ENCODE measurements at places on chromosomes 2 and 18. TPM values are rescaled to one million over a fixed set of nuclear protein-coding genes. Genes with fewer than 3 reads are reported as not detected.

Gene CFC1
- polyA plus RNA-seq = 0.18 TPM

DNA sequence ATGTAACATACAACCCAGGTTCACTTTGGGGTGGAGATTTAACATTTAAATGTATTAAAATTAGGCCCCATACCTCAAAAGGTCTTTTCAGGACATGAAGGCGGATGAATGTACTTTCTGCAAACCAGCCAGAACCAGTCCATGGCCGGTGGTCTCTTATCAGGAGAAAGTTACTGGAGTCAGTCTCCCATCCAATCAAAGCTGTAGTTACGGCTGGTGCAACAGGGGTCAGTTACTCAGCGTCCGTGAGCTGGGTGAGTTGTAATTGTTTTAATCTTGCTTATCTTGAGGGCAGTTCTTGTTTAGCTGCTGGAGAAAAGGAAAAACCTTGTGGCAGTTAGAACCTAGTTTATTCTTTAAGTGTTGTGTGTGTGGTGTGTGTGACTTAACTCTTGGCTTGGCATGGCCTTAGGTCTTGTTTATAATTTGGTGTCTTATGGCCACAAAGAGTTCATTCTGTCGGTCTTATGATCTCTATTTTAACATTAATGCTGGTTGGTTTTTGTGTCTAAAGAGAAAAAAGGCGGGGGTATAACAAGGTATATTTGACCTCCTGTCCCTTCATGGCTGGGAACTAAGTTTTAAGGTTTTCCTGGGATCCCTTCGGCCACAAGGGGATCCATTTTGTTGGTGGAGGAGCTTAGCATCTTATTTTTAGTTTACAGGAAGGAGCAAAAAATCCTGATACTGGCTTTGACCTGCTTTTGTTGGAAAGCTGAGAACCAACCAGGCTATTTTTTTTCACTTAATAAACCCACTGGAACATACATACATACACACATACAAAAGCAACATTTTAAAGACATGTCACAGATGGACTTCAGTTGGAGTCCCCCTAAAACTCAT lies 143.5 kb upstream of the NCK2 start:
- DNase-seq = no peak

GRCh38 chr2:187976259-187976985 lies 315.3 kb upstream of the GULP1 start:
- no peak for DNase-seq

Gene ZNF892
- polyA plus RNA-seq = 5.2 TPM
